ENCODE measurements at places on chromosomes 2 and 18.

- DNase-seq = no peak
These were observed 75.7 kb upstream of the DAPL1 start for GRCh38 chr2:158719403-158719802.

GRCh38 chr2:142286618-142287017 lies 155.8 kb upstream of the LRP1B start:
- DNase-seq = no peak

- no peak for DNase-seq
These were observed 182.1 kb downstream of the NOL4 start for GRCh38 chr18:34042423-34043146.

DNA sequence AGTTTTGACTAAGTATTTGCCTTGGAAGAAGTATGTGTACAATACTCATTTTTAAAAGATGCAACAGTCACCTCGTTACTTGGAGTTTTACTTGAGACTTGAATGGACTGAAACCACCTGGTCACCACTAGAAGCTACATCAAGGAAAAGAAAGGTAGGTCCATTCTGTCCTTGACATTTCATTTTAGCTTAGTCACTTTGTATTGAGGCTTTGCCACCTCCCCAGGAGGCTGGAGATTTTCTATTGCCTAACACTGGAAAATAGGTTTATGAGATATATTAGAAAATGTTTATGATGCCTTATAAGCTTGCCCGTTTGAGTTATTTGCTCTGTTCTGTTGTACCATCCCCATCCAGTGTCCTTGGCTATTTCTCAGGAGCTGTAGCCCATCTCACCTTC lies 107.9 kb upstream of the ETAA1 start:
- no peak for DNase-seq

All from AML-193 (cell line).